ENCODE measurements at places on chromosomes 2 and 18.

DNA sequence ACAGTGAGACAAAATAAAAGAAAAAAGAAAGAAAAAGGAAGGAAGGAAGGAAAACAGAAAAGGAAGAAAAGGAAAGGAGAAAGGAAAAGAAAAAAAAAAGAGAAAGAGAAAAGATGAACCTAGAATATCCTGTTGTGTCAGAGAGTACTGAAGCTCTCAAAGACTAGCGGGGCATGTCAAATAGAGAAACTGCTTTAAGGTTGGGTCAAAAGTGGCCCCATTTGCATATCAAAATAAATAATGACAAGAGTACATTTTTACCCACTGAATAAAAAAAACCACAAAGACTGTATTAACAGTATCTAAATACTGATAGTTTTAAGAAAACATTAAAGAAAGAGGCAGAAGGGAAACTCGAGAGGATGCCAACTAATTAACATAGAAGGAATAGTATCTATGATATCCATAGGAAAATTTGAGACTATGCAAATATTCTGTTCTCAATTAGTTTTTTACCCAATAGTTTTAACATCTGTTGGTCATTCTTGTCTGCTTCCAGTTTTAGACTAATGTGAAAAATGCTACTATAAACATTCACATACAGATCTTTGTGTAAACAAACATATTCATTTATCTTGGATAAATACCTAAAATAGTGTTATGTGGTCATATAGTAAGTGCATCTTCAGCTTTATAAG lies 53.2 kb downstream of the SFXN5 start:
- DNase-seq: no peak

DNA sequence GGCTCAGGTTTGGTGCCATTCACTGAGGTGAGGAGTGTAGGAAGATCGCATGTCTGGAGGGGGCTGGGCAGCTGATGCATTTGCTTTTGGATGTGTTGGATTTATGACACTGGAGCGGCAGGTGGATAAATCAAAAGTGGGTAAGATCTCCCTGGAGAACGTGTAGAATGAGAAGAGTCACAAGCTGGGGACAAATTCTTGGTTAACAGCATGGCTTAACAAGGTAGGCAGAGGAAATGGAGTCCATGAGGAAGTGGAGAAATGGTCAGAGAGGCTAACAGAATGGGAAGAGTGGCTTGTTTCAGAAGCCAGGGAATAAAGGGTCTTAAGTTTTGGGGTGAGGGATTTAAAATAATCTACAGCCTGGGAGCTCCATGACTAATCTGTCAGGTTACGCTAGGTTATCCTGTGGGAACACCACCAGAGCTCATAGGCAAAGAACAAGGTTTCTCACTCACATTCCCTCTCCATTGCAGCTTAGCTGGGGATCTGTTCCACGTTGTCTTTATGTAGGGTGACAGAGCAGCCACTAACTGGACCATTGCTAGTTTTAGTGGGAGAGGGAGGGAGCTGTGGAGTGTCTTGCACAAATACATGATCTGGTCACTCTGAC lies 12.8 kb downstream of the TSN start:
- no peak for DNase-seq

GRCh38 chr2:12391116-12391515 lies 325.6 kb upstream of the TRIB2 start:
- no peak for DNase-seq

DNA sequence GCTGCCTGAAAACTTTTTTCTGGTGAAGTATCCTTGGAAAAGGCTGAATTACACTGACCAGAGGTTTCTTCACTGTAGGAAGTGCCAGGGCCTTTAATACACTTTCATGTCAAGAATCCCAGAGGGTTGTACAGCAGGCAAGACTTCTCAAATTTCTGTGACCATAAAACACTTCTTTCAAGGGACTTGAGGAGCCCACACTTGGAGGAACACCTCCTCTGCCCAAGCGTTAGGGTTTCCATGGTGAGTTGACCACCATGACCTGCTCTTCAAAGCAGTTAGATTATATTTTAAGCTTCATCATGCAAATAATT lies 12.9 kb upstream of the SALL3 start:
- DNase-seq: no peak

GRCh38 chr2:217611626-217612127 lies 391.1 kb downstream of the TNS1 start:
- DNase-seq: no peak

DNA sequence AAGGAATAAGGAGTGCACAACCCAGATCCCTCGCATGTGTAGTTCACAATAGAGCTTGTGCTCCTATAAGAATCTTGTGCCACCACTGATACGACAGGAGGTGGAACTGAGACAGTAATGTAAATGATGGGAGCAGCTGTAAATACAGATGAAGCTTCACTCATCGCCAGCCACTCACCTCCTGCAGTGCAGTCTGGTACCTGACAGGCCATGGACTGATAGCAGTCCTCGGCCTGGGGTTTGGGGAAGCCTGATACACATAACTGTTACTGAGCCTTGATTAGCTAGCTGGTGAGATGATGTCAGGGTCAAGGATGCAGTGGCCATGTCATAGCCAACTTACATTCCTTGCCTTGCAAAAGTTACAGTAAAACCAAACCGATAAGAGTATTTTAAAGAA lies 376.6 kb downstream of the NBAS start:
- DNase-seq: no peak

- no peak for DNase-seq
Observed at GRCh38 chr2:60565472-60565871, 12.0 kb upstream of the BCL11A start.

GRCh38 chr2:8993196-8993901 lies 10.1 kb downstream of the MBOAT2 start:
- no peak for DNase-seq

GRCh38 chr2:58571181-58571852 lies 330.2 kb upstream of the FANCL start:
- peak; percentile 10 for DNase-seq

DNA sequence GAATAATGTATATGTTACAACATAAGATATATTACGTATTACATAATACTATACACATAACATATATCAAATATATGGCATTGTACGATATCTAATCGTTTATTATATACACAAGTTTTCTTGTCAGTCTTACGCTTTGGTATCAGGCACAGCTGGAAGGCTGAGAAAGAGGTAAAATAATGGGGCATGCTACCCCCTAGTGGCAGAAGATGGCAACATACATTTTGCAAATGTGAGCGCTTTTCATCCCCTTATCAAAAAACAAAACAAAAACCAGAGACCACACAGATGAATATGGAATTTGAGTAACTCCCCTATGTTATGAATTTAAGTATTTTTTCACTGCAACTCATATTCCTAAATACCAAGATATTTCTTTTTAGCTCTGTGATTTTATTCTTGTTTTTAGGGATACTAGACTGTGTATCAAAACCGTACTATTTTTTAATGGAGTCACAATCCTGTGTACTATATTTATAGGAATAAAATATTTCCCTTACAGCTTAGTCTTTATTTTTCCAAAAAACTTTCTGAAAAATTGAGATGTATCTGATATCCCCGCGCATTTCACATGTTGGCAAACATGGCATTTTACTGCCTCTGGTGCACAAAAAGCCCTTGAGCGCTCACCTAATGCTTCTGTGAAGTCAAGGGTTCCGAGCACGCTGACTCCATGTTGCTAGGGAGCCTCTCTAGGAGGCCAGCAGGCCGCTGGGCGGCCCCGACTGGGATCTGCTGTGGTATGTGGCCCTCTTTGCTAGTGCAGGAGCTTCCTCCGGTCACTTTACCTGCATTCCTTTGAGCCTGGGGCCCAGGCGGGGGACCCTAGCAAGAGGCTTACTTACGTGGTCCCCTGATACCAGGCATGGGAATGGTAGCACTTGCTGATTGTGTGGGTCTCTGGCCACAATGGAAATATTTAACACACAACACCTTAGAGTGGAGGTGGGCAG lies 62.5 kb downstream of the SLC4A3 start:
- DNase-seq: peak; percentile 24

- DNase-seq: no peak
Observed at GRCh38 chr2:204791230-204791629, 246.0 kb downstream of the PARD3B start.

DNA sequence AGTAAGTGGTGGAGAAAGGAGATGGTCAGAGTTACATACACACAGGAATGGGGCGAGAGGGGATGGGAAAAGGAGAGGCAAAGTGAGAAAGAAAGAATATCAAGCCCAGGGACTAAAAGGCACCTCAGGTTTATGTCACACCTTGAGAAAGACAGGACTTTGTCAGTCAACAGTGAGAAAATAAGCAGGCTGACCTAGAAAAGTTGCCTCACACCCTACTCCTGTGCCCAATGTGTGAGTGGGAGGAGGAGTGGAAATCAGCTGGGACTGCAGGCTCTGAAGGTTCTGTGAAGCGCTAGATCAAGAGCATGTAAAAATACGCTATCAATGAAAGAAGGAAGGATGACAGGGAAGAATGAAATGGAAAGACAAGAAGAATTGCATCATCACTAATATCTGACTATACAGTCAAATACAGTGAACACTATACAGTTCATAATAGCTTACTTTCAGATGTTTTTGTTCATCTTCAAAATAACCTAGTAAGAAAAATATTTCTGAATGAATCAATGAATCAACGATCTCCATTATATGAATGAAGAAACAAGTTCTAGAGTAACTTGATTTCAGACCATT lies 10.7 kb downstream of the VPS54 start:
- no peak for DNase-seq

GRCh38 chr2:63048367-63049171 lies 2.1 kb upstream of the OTX1 start:
- DNase-seq: no peak

- DNase-seq: no peak
Observed at GRCh38 chr2:231525248-231526163, 4.7 kb downstream of the NMUR1 start.

DNA sequence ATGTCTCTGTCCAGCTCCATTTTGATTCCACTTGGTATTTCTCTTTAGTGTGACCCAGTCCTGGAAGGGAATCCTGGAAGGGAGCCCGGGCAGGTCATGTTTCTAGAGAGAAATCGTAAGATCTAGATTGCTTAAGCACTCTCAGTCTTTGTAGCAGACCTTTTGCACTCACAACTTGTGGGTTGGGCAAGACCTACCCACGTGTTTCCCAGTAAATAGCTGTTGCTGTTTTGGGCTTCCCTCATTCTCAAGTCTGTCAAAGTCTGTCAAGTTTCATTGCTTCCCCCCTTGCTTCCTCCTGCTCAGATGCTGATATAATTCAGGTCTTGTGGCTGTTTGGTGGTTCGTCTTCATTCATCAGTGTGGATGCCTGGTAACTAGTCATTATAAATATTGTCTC lies 17.4 kb upstream of the NEMP2 start:
- DNase-seq: no peak

DNA sequence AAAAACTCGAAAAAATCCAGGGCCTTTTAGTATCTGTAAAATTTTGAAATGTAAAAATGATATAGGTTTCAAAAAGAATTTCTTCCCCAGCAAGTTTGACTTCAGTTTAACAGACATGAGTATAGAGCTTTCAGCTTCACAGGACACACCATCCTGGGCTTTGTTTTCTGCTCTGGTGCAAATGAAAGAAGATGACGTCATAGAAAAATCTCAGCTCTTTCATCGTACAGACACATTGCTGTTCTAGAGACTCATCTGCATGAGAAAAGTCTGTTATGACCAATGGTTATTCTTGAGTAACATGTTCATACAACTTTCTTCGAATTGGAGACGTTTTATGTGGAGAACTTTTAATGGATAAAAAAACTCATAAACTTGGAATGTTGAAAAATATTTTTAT lies 111.7 kb upstream of the DYNAP start:
- no peak for DNase-seq

DNA sequence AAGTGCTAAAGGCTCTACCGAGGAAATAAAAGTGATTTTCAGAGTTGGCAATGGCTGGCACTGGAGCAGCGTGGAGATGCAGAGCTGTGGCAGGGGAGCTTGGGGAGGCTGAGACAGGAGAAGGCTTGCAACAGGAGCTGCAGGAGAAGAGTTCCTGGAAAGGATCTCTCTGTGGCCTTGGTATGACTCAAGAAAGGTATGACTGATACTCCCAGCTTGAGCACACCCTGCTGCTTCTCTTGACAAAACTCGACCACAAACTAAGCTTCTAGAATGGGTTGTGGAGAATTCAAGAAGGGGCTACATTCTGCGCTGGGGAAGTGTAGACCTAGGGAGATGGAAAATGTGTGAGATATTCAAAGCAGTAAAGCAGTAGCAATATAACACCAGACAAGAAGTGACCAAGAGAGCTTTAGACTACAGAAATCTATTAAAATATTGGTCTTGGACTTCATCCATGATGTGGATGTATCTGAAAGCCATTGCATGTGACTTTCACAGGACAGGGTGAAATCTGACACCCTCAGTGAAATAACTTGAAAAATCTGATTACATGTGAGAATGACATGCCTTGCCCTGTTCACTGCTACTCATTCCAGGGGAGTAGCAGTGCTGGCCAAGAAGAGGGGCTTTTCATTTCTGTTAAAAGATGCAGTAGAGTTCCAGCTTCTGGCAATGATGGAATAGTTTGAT lies 41.5 kb downstream of the SUCLG1 start:
- no peak for DNase-seq

- DNase-seq: no peak
Observed at GRCh38 chr2:150552041-150552820, 64.8 kb upstream of the RND3 start.

- DNase-seq: no peak
Observed at GRCh38 chr2:85485815-85486214, 53.2 kb upstream of the MAT2A start.

GRCh38 chr2:225889452-225889851 lies 489.9 kb downstream of the NYAP2 start:
- peak; percentile 2 for DNase-seq

DNA sequence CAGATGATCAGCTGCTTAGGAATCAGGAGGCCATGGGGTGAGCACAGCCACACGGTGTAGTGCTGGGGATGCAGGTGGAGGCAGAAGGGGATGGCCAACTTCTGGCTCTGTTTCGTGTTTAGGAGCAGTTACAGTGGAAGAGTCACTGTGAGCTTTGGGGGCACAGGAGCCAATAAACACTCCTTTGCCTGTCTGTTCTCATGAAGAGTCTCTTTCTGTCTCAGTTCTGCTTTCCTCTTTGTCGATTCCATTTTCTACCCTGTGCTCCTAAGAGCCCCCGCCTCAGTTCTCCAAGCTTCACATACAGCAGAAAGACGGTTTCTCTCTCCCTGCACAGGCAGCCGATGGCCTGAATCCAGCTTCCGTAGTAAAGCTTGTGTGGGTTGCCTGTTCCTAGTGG lies 21.0 kb upstream of the RRM2 start:
- DNase-seq: no peak

GRCh38 chr2:150141226-150142001 lies 346.1 kb downstream of the RND3 start:
- DNase-seq: no peak
